ENCODE measurements at places on chromosomes 6 and 20.

- no peak for DNase-seq
Observed at GRCh38 chr20:11929947-11930346, 12.3 kb downstream of the BTBD3 start.

GRCh38 chr20:20205862-20206236 is 153.5 kb downstream of the CFAP61 start:
- DNase-seq: no peak

- DNase-seq: no peak
Observed at GRCh38 chr6:124008000-124008987, 204.6 kb downstream of the NKAIN2 start.

GRCh38 chr6:34248198-34248726 is 544 bp downstream of the SMIM29 start:
- DNase-seq: peak; percentile 89

- peak; percentile 92 for DNase-seq
Observed at GRCh38 chr6:29723666-29724588, 693 bp downstream of the HLA-F start.

GRCh38 chr6:31826793-31827285 is 699 bp upstream of the HSPA1B start:
- peak; percentile 91 for DNase-seq

DNA sequence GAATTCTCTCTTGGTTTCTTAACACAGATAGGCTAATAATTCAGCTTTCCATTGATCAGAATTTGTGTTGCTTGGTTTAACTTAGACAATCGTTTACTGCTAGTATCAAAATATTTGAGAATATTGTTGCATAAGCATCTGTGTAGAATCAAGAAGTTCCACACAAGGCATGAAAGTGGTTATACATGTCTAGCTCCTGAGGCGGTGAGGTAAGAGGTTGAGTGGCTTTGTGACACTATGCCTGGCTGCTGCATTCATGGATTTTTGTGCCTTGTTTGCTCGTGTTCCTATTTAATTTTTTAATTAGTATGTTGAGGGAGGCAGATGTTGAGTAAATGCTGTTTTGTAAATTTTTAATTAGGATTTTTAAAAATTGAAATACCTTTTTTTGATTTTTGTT is 10.2 kb downstream of the PKIB start:
- DNase-seq: no peak

DNA sequence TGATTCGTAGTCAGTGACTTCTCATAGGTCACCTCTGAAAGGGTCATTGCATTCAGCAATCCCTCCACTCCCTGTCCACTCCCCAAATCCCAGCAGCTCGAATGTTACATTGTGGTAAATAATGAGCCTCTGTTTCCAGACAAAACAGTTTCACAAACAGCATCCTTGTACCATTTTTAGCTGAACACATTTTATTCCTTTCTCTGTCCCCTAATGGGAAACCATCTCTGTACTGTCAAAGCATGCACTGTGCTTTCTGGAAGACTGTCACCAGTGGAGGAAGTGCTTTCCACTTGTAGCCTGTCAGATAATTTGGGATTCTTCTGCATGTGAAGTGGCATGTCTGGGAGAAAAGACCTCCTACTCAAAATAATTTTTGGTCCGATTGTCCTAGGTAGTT is 82.0 kb downstream of the SLC35F1 start:
- DNase-seq: no peak

- no peak for DNase-seq
Observed at GRCh38 chr6:93423542-93423941, 4.2 kb upstream of the EPHA7 start.

GRCh38 chr20:62676976-62677375 is 31.7 kb upstream of the NTSR1 start:
- DNase-seq: no peak

GRCh38 chr20:21836346-21836745 is 130.9 kb downstream of the PAX1 start:
- DNase-seq: no peak

Measured in osteoblast (primary cell).